Osteocyte (in vitro differentiated cells): ENCODE measurements at places on chromosomes 16 and 17.

DNA sequence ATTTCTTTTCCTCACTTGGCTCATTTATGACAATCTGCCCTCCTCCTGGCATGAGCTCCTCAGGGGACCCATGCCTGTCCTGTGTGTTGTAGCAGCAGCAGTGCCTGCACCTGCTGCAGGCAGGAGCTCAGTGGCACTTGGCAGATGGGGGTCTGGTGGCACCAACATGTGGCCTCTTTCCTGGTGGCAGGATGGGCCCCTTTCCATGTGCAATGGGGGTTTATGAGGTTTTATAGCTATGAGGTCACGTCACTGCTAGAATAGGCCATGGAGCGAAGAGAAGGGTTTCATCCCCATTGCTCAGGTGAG lies 7.0 kb downstream of the ADCY7 start:
- DNase-seq: no peak

DNA sequence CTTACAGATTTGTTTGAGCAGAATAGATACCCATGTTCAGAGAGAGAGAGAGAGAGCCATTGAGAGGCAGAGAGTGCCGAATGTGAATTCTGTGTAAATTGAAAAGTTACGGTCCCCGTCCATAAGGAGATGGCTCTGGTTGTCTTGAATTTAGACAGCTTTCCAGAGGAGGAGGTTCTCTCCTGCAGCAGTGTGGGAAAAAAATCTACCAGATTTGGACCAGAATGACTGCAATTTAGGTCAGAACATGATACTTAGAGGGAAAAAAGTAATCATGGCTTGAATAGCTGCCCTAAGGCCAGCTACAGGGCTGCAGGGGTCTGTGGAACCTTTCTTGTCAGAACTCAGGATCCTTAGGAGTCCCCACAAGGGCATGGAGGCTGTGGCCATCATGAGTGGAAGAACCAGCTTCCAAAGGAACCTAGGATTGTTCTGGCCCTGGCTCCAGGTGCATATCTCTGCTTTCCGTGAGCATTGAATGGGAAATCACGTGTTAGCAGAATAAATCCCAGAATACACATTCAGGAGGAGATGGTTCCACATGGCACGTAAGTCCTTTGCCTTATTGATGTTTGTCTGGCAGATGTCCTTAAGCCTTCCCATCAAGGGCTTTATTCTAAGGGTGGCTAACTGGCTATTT lies 13.0 kb downstream of the PITPNC1 start:
- no peak for DNase-seq

DNA sequence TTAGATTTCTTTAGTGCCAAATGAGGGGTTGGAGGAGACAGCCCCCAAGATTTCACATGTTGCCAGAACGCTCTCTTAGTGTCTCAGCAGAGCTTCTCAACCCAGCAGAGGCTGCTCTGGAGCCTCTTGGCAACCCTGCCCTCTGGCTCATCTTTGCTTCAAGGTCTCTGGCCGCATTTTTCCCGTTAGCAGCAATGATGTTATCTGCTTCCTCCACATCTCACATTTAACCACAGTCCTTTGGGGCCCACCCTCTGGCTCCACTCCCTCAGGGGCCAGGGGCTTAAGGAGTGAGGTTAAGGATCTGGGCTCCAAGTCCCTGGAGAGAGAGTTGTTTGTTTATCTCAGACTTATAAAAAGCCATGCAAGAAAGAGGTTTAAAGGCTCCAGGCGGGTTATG lies 3.3 kb upstream of the XYLT1 start:
- no peak for DNase-seq

GRCh38 chr17:3710951-3711383 lies 12.7 kb upstream of the HASPIN start:
- DNase-seq: no peak

- DNase-seq: no peak
Measured at GRCh38 chr16:58346831-58347371, 45.4 kb upstream of the GINS3 start.

GRCh38 chr17:6381526-6382465 lies 53.1 kb downstream of the AIPL1 start:
- DNase-seq: peak; percentile 67

GRCh38 chr17:64786337-64786736 lies 124.2 kb upstream of the SMURF2 start:
- no peak for DNase-seq

DNA sequence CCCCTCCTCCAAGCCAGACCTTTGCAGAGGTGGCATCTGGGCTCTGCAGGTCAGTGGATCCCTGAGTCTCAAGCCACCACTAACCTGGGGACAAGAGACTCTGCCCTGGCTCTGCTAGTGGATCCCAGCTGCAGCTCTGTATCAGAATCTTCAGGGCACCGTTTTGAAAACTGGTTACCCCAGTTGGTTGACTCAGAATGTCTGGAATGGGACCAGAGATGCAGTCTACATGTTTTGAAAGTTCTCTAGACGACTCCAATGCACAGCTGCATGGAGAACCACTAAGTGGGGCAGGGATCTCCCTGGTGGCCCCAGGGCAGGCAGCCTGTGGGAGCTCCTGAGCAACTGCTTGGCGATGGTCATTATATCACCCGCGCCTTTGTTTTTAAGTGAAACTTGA lies 34.1 kb upstream of the ADORA2B start:
- peak; percentile 60 for DNase-seq

- no peak for DNase-seq
Measured at GRCh38 chr17:77974396-77974795, 15.9 kb downstream of the TNRC6C start.

- DNase-seq: no peak
Measured at GRCh38 chr16:56724191-56724590, 5.7 kb upstream of the NUP93 start.

- DNase-seq: no peak
Measured at GRCh38 chr16:78242239-78242630, 142.8 kb downstream of the WWOX start.

GRCh38 chr16:4094127-4094773 lies 22.0 kb downstream of the ADCY9 start:
- DNase-seq: no peak

- no peak for DNase-seq
Measured at GRCh38 chr17:58829172-58829637, 73.6 kb downstream of the PPM1E start.

- DNase-seq: no peak
Measured at GRCh38 chr16:19137201-19138128, 23.7 kb downstream of the ITPRIPL2 start.

DNA sequence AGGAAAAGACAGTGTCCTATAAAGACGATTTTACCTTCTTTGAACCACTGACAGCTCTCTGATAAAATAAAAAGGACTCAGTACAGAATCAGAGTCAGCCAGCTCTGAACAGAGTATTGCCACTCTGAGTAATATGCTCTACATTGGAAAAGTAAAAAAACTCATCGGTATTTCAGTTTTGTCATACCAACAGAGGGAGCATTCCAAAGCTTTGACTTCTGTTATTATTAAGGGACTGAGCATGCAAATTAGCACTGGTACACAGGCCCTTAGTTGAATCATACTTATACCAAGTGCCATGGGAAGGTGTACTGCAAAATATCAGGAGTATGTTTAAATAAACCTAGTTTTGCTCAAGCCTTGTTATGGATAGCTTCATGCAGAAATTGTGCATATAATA lies 509.0 kb upstream of the KIF2B start:
- no peak for DNase-seq

- no peak for DNase-seq
Measured at GRCh38 chr17:42378359-42378958, 9.8 kb downstream of the STAT3 start.
